ENCODE measurements at places on chromosomes 1 and 21.
A peak's percentile ranks its signal among the peaks of the same experiment; 100 is the strongest.

- no peak for DNase-seq
These were observed 178.2 kb downstream of the KCNK2 start for GRCh38 chr1:215260711-215261110.

DNA sequence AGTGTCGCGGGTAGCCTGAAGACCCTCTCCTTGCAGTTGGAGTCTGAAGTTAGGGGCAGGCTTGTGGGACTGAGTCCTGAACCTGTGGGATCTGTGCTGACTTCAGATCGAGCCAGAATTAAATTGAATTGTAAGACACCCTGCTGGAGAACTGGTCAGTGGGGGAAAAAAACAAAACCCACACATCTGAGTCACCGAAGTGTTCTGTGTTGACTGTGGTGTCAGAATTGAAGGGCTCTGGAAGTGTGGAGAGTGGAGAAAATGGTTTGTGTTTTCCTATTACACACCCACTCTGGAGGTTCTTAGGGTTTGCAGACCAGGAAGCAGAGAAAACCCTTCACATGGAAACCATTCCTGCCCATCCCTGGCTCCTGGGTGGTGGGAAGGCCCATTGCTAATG is 209.5 kb upstream of the GALNT2 start:
- no peak for DNase-seq

GRCh38 chr1:240528591-240528990 is 83.4 kb downstream of the GREM2 start:
- DNase-seq, result no peak

GRCh38 chr1:17177651-17178050 is 27.3 kb upstream of the PADI1 start:
- no peak for DNase-seq

DNA sequence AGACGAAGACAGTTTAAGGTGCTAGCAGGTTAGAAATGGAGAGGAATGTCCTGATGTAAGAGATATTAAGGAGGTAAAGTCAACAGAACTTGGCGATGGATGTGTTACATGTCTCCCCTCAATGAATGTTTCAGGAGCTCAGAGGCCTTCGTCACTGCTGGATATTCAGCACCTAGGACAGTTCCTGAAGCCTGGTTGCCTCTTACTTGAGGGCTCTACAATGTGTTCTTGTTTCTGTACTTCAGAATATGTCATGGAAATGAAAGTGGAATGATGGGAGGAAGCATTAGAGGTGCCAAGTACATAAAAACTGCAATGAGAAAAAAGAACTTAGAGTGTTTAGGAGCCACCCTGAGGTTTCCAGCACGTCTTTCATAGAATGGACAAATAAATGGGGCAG is 17.7 kb downstream of the TNR start:
- DNase-seq, result no peak

GRCh38 chr1:43668956-43669355 is 19.0 kb downstream of the KDM4A start:
- DNase-seq, result no peak

GRCh38 chr1:82273816-82274215 is 473.1 kb downstream of the ADGRL2 start:
- DNase-seq, result no peak

GRCh38 chr1:109467301-109467777 is 993 bp downstream of the SYPL2 start:
- no peak for DNase-seq

DNA sequence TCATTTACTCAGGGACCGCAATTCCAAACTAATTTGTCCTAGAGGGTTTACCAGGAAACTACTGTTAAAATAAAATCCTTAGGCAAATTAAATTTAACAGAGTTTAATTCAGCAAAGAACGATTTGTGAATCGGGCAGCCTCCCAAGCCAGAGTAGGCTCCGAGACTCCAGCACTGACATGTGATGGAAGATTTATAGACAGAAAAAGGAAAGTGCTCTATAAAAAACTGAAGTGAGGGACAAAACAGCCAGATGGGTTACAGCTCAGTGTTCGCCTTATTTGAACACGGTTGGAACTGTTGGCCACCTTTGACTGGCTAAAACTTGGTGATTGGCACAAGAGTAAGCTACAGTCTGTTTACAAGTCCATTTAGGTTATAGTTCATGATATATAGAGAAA is 35.2 kb upstream of the RCSD1 start:
- no peak for DNase-seq

DNA sequence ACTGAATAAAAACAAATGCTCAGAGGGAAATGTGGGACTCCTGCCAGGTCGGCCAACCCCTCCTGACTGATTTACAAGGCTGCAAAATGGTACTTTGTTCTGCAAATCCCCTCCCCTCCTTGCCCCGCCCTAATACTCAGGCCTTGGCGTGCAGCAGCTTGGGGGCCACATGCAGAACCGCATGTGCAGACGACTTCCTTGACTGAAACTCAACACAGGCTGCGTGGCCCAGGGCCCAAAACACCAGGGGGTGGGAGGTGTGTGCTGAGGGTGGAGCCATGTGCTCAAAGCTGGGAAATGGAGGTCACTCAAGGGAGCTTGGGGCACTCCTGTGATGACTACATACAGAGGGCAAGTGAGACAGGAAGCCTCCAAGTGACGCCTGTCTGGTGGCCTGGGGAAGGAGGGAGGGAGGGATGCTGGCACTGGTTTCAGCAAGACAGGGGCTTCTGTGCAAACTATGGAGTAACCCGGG is 87.2 kb downstream of the MRPL37 start:
- DNase-seq, result peak; percentile 90

DNA sequence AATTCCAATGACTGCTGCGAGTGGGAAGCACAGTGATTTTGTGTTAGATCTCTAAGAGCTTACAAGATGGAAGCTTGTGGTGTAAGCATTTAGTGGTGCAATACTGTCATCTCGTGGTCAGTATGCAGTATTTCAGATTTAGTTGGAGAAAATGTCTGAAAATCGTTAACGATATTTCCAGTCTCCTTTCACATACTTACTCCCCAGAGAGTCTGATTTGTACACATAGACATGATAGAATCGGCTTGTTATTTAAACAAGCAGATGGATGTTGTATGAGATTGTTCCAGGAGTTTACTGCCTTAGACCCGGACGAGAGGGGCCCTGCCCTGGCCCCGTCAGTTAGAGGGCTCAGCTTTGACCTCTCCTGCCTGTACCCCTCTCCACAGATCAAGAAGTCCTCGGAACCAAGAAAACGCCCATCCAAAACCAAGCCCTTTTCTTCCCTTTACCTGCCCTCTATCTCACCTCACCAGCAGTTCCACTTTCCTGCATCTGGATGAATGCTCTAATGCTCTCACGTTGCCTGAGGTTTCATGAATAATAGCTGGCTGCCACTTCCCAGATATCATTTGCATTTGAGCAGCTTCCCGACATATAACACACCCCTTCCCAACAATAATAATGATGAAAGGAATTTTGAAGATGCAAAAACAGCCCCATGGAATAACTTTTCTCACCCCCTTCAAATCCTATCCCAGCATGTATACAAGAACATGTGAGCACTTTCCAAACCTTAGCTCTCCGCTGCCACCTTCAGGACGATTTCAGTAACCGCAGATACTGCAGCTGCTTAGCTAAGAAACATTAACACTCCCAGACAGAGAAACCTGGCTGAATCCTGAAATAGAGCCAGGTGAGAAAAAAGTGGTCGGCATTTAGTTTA is 247.3 kb downstream of the LTN1 start:
- DNase-seq, result peak; percentile 81

DNA sequence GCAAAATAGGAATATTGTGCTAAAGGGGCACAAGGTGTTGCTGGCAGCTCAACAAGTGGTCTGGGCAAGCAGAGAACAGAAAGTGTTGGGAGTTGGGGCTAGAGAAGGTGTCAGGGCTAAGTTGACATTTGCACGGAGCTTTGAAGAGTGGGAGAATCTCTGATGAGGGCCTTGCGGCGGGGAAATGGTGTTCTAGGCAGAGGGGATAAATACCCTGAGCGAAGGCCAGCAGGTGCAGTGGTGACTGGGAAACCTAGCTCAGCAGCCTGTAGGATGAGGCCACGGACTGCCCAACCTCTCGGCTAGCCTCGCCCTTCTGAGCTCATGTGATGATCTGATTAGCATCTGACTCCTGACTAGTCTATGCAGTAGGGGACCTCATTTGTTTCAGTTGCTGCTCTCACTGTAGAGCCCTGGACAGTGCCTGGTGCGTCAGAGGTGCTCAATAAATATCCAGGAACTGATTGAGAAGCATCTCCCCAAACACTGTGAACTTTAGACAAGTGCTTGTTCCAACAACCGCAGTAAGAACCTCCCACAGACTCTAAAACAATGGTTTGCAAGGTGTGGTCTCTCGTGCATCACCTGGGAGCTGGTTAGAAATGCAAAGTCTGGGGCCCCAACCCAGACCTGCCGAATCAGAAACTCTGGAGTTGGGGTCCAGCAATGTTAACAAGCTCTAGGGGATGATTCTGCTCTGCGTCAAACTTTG is 1.0 kb upstream of the FOXO6 start:
- peak; percentile 57 for DNase-seq

GRCh38 chr1:43981636-43982035 is 2.6 kb downstream of the B4GALT2 start:
- no peak for DNase-seq

- no peak for DNase-seq
These were observed 4.3 kb downstream of the CHRNB2 start for GRCh38 chr1:154571964-154572288.

- DNase-seq, result no peak
These were observed 118.7 kb downstream of the IER5 start for GRCh38 chr1:181206979-181207790.

DNA sequence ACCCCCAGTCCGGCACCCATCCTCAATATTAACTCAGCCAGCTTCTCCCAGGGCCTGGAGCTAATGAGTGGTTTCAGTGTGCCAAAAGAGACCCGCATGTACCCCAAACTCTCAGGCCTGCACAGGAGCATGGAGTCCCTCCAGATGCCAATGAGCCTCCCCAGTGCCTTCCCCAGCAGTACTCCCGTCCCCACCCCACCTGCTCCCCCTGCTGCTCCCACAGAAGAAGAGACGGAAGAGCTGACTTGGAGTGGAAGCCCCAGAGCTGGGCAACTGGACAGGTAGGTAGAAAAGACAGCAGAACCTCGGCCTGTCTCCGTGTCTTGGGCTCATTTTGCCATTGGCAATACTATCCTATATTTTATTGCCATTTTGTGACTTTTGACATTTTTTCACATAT is 45.4 kb upstream of the IPO9 start:
- DNase-seq, result no peak
